Aorta (tissue), 5 donors: ENCODE measurements at places on chromosomes 11 and 22. TPM values are rescaled to one million over a fixed set of nuclear protein-coding genes. Genes with fewer than 3 reads are reported as not detected.
A peak's percentile ranks its signal among the peaks of the same experiment; 100 is the strongest.

GRCh38 chr22:44330188-44330743 is 17.5 kb upstream of the SHISAL1 start:
- no peak overlapping the region for H3K27ac ChIP-seq
- DNase-seq: no peak
- no peak overlapping the region for H3K4me3 ChIP-seq
- no peaks in the 10 kb centered on the region for H3K36me3 ChIP-seq
- no peaks in the 10 kb centered on the region for H3K27me3 ChIP-seq

- no peaks in the 10 kb centered on the region for H3K27me3 ChIP-seq
- no peak overlapping the region for H3K4me3 ChIP-seq
- H3K4me1 ChIP-seq: no peaks in the 10 kb centered on the region
- H3K27ac ChIP-seq: no peak overlapping the region
- H3K36me3 ChIP-seq: no peaks in the 10 kb centered on the region
Observed at GRCh38 chr11:32529994-32530588, 53.5 kb upstream of the EIF3M start.

- DNase-seq: no peak
- H3K4me3 ChIP-seq: no peak overlapping the region
- no peaks in the 10 kb centered on the region for H3K36me3 ChIP-seq
- H3K4me1 ChIP-seq: peaks cover 3% of the 10 kb centered on the region
Observed at GRCh38 chr11:14541192-14541947, 21.2 kb upstream of the PSMA1 start.

The TYR gene
- not detected for polyA plus RNA-seq

- H3K36me3 ChIP-seq: no peaks in the 10 kb centered on the region
- H3K27me3 ChIP-seq: no peaks in the 10 kb centered on the region
- H3K4me1 ChIP-seq: no peaks in the 10 kb centered on the region
- H3K4me3 ChIP-seq: no peak overlapping the region
- no peak overlapping the region for H3K27ac ChIP-seq
Observed at GRCh38 chr11:17828311-17828751, 93.8 kb downstream of the KCNC1 start.

GRCh38 chr22:44996648-44997047 is 13.2 kb downstream of the PHF21B start:
- no peaks in the 10 kb centered on the region for H3K27me3 ChIP-seq
- H3K4me1 ChIP-seq: no peaks in the 10 kb centered on the region
- H3K36me3 ChIP-seq: no peaks in the 10 kb centered on the region
- H3K27ac ChIP-seq: no peak overlapping the region
- H3K4me3 ChIP-seq: no peak overlapping the region

GRCh38 chr22:46269564-46269963 is 1.8 kb downstream of the TTC38 start:
- H3K4me3 ChIP-seq: no peak overlapping the region
- no peaks in the 10 kb centered on the region for H3K4me1 ChIP-seq
- no peak for DNase-seq

- no peak overlapping the region for H3K27ac ChIP-seq
- H3K4me1 ChIP-seq: no peaks in the 10 kb centered on the region
- no peak for DNase-seq
- H3K4me3 ChIP-seq: peak overlapping the region; percentile 55
- H3K27me3 ChIP-seq: no peaks in the 10 kb centered on the region
- H3K36me3 ChIP-seq: peaks cover 10% of the 10 kb centered on the region
Observed at GRCh38 chr11:66641834-66642233, 3.3 kb downstream of the RBM4 start.

GRCh38 chr22:27713461-27713860 is 88.1 kb downstream of the MN1 start:
- no peaks in the 10 kb centered on the region for H3K4me1 ChIP-seq
- peak; percentile 21 for DNase-seq
- H3K27ac ChIP-seq: no peak overlapping the region
- H3K36me3 ChIP-seq: no peaks in the 10 kb centered on the region
- H3K27me3 ChIP-seq: no peaks in the 10 kb centered on the region
